Myocyte (in vitro differentiated cells): ENCODE measurements at places on chromosomes 4 and X.

DNA sequence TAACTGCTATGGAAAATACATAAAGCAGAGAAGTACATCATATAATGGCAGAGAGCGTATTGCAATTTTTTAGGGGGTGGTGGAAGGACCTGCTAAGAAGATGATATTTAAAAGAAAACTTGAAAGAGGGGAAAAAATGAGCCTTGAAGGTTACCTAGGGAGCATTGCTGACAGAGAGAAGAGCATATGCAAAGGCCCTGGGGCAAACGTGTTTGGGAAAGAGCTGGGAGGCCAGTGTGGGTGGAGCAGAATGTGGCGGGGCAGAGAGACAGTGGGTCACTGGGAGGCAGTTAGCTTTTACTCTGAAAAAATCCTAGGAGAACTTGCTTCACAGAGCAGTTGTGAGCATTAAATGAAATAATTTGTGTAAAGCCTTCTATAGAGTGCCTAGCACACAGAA lies 157.0 kb downstream of the SHROOM3 start:
- no peak for DNase-seq

DNA sequence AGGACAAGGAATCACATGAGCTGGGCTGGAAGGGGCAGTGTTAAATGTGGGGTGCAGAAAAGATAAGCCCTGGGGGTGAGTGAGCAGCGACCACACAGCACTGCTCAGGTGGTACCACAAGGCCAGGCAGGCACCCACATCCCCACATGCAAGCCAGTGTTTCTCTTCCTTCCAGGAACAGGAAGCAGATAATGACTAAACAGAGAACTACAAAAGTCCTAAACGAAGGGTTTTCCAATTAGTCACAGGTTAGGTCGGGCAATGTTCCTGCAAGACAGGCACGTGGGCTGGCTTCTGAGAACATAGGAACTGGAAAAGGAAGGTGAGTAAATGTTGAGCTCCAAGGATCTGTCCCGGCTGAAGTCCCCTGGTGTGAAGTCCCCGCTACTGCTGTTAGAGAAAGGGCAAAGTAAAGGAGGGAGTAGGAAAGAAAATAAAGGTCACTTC lies 19.5 kb downstream of the RELL1 start:
- DNase-seq = peak; percentile 69

GRCh38 chr4:86523333-86523732 lies 70.8 kb upstream of the PTPN13 start:
- DNase-seq = no peak

DNA sequence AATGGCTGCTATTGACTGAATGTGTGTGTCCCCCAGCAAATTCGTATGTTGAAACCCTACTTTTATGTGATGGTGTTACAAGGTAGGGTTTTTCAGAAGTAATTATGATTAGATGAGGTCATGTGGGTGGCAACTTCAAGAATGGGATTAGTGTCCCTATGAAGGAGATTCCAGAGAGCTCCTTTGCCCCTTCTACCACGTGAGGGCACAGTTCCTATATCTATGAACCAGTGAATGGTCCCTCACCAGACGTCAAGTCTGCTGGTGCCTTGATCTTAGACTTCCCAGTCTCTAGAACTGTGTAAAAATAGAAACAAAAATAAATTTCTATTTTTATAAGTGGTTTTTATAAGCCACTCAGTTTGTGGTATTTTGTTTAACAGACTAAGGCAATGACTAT lies 1137.6 kb upstream of the IGFBP7 start:
- DNase-seq = no peak

DNA sequence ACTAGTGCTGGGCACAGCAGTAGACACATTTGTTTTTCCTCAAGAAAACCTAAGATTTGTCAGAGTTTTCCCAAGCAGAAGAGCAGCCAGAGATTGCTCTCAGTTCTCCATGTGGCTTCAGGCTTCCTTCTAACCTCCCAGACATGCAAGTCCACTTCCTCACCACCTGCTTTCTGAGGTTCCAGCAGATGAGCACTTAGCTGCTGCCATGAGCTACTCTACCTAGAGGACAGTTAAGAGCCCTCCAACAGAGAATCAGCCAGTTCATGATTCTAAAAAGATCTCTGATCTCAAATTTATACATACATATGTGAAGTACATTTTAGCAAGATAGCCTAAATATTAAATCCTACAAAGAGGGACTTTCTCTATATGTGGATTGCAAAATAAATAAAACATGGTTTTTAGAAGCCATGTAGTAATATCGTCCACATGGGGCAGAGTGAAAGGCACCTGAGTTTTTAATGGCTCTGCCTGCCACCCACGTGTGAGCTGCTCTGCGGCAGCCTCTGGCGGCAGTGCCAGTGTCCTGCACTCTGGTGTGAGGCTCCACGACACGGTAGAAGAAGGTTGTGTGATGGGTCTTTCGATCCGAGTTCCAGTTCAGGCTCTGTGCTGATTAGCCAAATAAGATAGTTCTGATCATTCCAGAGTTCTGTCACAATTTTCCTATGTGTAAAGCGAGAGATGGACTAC lies 10.3 kb downstream of the CYP4V2 start:
- no peak for DNase-seq

GRCh38 chr4:128635141-128635954 lies 174.2 kb upstream of the JADE1 start:
- peak; percentile 72 for DNase-seq

DNA sequence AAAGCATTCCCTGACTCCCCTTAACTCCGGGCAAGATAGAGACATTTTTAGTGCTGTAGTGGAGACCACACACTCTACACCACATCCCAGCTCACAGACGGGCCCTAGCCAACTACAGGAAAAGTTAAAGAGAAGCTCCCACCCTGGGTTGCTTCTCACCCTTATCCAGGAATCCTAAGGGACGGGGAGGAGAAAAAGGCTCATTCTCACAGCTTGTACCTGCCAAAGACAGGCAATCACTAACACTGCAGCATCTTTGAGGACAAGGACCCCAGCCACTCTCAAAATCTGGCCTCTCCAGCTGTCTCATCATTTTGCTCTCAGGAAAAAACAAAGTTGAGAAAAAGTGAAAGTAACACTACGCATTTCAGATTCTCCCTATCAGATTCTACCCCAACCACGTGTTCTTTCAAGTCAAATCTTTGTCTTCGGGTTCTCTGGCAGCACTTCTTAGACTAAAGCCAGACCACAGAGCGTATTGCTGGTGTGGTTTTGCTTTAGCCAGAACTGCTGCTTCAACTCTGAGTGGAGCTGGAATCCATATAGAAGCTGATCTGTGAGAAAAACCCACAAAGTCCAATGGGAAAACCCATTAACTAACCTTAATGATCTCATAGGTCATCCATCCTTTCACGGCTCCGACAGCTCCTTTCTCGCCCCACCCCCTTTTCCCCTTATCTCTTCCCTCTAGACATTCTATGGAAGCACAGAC lies 605.9 kb upstream of the DIPK2B start:
- peak; percentile 78 for DNase-seq

- DNase-seq = peak; percentile 61
These were observed 2.2 kb downstream of the SLITRK4 start for GRCh38 chrX:143633461-143634308.

GRCh38 chrX:136647677-136648360 lies at the start of gene CD40LG:
TSS of gene CD40LG (plus strand) at chrX:136648158. CDS start at chrX:136648249, 91 bp downstream.
- DNase-seq = no peak

DNA sequence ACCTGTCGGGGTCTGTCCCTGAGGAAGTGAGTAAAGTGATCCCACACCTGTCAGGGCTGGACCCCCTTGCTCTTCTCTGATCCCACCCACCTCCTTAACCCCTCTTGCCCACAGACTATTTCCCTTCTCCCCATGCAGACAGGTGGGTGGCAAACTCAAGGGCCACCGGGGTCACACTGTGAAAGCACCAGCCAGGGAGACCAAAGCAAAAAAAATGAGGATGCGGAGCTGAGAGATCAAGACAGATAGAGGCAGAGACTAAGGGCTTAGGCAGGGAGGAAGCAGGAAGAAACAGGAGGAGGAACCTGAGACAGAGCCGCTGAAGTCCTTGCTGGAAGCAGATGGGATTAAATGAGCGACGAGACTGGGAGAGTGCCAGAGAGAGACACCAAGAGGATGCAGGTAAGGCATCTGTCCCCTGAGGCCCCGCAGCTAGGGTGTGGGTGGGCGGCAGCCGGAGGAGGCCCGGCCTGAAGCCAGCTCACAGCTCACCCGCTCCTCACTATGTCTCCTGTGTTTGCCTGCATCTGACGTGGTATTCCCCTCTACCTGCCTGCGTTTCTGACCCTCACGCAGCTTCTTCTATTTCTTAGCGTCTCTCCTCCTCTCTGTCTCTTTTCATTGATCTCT lies 7.2 kb downstream of the TIMM17B start:
- no peak for DNase-seq

GRCh38 chrX:21632027-21632426 lies 26.1 kb downstream of the KLHL34 start:
- no peak for DNase-seq

GRCh38 chr4:38818441-38818976 lies 13.9 kb upstream of the TLR1 start:
- no peak for DNase-seq

- DNase-seq = no peak
These were observed 63.7 kb downstream of the ZFYVE28 start for GRCh38 chr4:2354760-2355159.

GRCh38 chr4:47798165-47798564 lies 39.7 kb downstream of the CORIN start:
- no peak for DNase-seq

- peak; percentile 47 for DNase-seq
These were observed 1263.6 kb downstream of the C4orf33 start for GRCh38 chr4:130359542-130359941.

DNA sequence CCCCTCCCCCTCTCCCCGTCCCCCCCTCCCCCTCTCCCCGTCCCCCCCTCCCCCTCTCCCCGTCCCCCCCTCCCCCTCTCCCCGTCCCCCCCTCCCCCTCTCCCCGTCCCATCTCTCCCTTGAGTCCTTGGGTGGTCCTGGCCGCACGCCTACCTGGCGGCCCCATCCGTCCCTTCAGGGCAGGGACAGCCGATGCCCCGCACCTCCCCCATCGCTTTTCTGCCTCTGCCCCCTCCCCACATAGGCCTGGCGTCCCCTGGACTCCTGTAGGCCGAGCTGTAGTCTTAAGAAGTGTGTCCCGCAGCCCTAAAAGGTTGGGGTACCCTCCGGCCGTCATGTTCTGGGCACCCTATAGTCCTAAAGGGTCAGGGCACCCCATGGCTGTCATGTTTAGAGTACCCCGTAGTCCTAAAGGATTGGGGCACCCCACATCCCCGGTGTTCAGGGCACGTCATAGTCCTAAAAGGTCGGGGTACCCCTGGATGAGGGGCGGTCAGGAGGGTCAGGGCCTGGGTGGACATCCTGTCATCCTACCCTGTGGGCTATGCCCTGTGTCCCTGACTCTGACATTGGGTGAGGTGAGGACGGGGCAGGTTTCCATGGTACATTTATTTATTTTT lies 10.8 kb upstream of the GTPBP6 start:
- no peak for DNase-seq

GRCh38 chrX:18997916-18998315 lies 14.0 kb upstream of the PHKA2 start:
- no peak for DNase-seq

GRCh38 chr4:182863501-182863900 lies 53.7 kb downstream of the DCTD start:
- DNase-seq = no peak

GRCh38 chr4:147927377-147928137 lies 195.7 kb downstream of the ARHGAP10 start:
- DNase-seq = peak; percentile 46

DNA sequence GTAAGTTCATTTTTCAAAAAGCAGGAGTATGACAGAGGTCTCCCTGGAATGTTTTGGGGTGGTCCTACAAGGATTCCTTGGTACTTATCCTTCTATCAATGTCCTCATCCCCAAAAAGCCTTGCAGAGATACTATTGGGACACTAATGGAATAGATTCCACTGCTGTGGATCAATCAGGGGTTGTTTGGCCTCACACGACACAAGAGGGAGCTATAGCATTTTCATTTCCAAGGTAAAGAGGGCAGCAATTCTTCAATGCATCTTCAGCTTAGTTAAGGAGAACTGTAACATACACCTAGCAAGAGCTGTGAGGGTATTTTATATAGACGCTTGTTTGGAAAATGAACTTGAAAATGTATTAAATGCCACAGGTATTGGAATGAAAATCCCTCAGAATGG lies 50.9 kb downstream of the USP26 start:
- DNase-seq = no peak

- no peak for DNase-seq
These were observed 1.2 kb downstream of the UGDH start for GRCh38 chr4:39525822-39526690.

- no peak for DNase-seq
These were observed 62.8 kb downstream of the DHX15 start for GRCh38 chr4:24521544-24521943.

- peak; percentile 63 for DNase-seq
These were observed 104.8 kb upstream of the ENPEP start for GRCh38 chr4:110371016-110371770.

DNA sequence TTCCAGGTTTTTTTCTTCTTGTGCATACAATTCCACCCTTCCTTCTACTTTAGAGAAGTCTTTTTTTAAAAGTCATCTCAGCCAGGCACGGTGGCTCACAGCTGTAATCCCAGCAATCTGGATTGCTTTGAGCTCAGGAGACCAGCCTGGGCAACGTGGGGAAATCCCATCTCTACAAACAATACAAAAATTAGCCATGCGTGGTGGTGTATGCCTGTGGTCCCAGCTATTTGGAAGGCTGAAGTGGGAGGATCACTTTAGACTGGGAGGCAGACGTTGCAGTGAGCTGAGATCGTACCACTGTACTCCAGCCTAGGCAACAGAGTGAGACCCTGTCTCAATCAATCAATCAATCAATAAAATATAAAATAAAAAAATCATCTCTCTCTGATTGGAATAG lies 14.8 kb downstream of the ELOVL6 start:
- DNase-seq = no peak

- no peak for DNase-seq
These were observed 7.8 kb upstream of the ZBTB33 start for GRCh38 chrX:120242813-120243212.

DNA sequence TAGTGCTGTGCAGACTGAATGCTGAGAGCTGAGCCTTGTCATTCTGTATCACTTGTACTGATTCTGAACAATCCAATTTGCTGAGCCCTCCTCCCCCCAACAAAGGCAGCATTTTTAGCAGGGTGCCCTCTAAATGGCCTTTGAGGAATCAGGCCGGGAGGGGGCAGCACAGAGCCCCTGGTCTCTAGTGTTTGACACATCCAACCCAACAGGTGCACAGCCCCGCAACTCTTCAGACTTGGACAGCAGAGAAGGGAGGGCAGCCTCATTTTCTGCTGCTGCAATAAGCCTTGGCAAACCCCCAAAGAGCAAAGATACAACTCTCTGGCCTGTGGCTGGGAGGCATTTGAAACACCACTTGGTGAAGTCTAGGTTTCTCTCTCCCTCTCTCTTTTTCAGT lies 3.4 kb downstream of the ATP1B4 start:
- peak; percentile 92 for DNase-seq

DNA sequence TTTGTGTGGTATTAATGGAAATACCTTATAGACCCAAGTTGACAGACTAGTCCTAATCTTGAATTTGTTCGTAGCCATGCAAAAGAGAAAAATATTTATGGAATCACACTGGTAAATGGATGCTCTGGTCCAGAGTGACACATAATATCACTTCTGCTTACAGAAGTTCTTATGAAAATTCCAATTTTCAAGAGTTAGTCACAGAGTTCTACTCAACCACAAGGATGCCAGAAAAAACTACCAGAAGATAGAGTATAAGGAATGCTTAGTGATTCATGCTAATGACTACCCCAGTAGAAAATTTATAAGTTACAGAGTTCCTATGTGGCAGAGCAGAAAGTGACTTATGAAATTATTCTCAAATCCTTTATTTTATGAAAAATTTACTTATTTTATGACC lies 1384.8 kb downstream of the FAM133A start:
- peak; percentile 45 for DNase-seq

GRCh38 chrX:40247848-40248622 lies 150.3 kb upstream of the BCOR start:
- DNase-seq = no peak
